ENCODE measurements at places on chromosomes 2 and 18.

- H3K4me3 ChIP-seq: no peak overlapping the region
- no peak overlapping the region for H3K27ac ChIP-seq
- H3K36me3 ChIP-seq: no peaks in the 10 kb centered on the region
- peaks cover 4% of the 10 kb centered on the region for H3K27me3 ChIP-seq
- peaks cover 5% of the 10 kb centered on the region for H3K4me1 ChIP-seq
Observed at GRCh38 chr2:44672431-44672830, 269.1 kb upstream of the SIX3 start.

DNA sequence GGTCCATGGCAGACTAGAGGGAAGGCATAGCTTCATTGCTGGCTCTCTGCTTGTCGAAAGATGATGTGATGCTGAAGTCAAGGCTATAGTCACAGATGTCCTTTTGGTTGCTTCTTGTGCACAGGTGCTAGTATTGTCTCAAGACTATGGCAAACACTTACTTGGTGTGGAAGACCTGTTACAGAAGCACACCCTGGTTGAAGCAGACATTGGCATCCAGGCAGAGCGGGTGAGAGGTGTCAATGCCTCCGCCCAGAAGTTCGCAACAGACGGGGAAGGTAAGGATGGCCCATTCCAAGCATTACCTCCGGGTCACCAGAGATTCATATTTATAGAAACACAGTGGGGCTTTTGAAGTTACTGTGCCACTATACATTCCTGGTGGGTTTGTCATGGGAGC, 95.5 kb upstream of the EML6 start:
- H3K27me3 ChIP-seq: no peaks in the 10 kb centered on the region
- H3K36me3 ChIP-seq: peaks cover 50% of the 10 kb centered on the region
- peaks cover 4% of the 10 kb centered on the region for H3K4me1 ChIP-seq
- no peak for DNase-seq
- no peak overlapping the region for H3K4me3 ChIP-seq

DNA sequence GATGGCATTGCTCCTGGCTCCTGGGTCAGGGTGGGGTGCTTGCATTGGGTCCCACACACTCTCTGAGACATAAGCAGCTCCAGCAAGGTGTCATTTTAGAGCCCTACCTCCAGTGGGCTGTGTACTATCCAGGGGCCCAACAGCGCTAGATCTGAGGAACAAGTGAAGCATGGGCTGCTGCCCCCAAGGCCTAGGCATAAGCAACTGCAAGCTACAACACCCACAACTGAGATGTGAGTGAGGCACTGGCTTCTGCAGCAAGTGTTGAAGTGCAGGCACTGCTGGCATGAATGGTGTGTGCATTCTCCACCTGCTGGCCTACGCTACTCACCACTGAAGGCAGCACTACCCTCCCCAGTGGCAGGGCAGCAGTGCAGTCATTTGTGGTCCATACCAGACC, 81.0 kb upstream of the STK39 start:
- peaks cover 5% of the 10 kb centered on the region for H3K36me3 ChIP-seq
- H3K27ac ChIP-seq: no peak overlapping the region
- no peak for DNase-seq
- H3K4me3 ChIP-seq: no peak overlapping the region
- no peaks in the 10 kb centered on the region for H3K27me3 ChIP-seq
- peaks cover 1% of the 10 kb centered on the region for H3K4me1 ChIP-seq

- H3K27me3 ChIP-seq: peaks cover 15% of the 10 kb centered on the region
- H3K36me3 ChIP-seq: no peaks in the 10 kb centered on the region
Observed at GRCh38 chr2:136141510-136142149, 23.7 kb upstream of the CXCR4 start.

DNA sequence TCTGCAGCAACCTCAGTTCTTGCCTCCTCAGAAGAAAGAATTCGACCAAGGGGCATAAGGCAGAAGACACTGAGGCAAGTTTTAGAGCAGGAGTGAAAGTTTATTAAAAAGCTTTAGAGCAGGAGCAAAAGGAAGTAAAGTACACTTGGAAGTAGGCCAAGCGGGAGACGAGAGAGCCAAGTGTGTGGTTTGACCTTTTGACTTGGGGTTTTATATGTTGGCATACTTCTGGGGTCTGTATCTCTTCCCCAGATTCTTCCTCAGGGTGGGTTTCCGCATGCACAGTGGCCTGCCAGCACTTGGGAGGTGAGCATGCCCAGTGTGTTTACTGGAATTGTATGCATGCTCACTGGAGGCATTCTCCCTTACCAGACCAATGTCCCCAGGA, 59.3 kb upstream of the ANKRD44 start:
- DNase-seq: no peak
- no peaks in the 10 kb centered on the region for H3K27me3 ChIP-seq
- H3K36me3 ChIP-seq: no peaks in the 10 kb centered on the region
- H3K27ac ChIP-seq: no peak overlapping the region
- H3K4me3 ChIP-seq: no peak overlapping the region
- H3K4me1 ChIP-seq: no peaks in the 10 kb centered on the region

DNA sequence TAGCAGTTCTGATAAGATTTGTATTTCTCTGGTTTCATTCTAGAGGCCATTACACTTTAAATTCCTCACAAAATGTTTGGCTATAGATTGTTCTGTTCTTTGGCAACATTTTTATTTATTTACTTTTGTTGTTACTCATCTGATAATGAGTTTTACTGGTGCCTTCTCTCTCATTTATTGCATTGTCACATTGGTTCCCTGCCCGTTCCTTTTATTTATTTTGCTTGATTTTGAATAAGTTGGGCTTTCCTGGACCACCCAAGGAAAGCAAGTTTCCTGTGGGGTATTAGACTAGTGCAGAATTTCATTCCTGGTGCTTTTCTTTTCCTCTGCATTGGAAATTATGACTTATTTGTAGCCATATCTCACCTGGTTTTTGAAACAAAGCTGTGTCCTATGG, 232.0 kb downstream of the SOCS6 start:
- no peaks in the 10 kb centered on the region for H3K27me3 ChIP-seq
- no peak overlapping the region for H3K4me3 ChIP-seq
- no peak overlapping the region for H3K27ac ChIP-seq

DNA sequence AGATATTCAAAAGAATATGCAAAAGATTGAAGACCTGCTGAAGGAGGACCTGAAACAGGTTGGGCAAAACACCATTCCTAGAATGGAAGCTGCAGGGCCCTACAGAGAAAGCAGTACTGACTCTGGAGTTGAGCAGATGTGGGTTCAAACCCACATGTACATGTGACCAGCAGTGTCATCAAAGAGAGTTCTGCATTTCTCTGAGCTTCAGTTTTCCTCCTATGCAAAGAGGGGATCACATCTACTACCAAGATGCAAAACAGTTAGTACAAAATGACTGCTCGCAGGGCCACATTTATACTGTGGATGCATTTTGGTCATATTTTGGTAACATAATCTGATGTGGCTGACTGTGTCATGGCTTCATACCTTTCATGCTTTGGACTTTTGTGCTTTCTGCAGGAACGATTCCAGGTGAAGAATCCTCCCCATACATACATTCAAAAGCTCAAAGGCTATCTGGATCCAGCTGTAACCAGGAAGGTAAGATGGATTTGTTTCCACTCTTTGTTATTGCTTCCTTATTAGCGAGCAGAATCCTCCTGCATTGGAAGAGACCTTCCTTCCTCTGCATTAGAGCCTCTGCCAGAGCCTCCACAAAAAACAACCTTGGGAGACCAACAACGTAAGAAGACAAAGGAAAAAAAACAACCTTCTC, 174.8 kb downstream of the PRPF40A start:
- no peak overlapping the region for H3K4me3 ChIP-seq
- no peaks in the 10 kb centered on the region for H3K27me3 ChIP-seq
- peaks cover 18% of the 10 kb centered on the region for H3K36me3 ChIP-seq
- H3K27ac ChIP-seq: peak overlapping the region; percentile 52
- DNase-seq: no peak

GRCh38 chr2:84959095-84959565, 11.8 kb upstream of the KCMF1 start:
- H3K4me1 ChIP-seq: peaks cover 37% of the 10 kb centered on the region
- H3K36me3 ChIP-seq: peaks cover 16% of the 10 kb centered on the region

GRCh38 chr2:237126519-237127174, 41.0 kb downstream of the COPS8 start:
- no peaks in the 10 kb centered on the region for H3K36me3 ChIP-seq
- no peaks in the 10 kb centered on the region for H3K4me1 ChIP-seq
- no peak for DNase-seq
- H3K27ac ChIP-seq: no peak overlapping the region

DNA sequence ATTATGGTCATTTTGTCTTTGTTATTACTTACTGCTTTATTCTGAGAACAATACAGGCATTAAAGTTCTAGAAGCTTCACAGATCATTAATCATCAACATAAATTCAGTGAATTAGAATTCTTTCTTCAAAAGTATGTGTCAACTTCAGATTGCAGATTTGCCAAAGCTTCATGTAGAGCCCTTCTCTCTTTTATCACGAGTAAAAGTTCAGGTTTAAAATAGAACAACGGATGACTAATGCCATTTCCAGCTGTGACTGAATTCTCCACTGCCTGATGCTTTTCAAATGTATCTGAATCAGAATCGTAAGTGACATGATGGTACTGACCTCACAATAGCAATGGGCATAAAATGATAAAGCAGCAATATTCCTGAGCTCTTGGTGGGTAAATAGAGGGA, 116.0 kb downstream of the ABCA12 start:
- no peak for DNase-seq
- peaks cover 3% of the 10 kb centered on the region for H3K4me1 ChIP-seq
- H3K27me3 ChIP-seq: no peaks in the 10 kb centered on the region
- H3K36me3 ChIP-seq: no peaks in the 10 kb centered on the region
- H3K4me3 ChIP-seq: no peak overlapping the region

GRCh38 chr2:458425-458815, 170.5 kb upstream of the ALKAL2 start:
- no peak overlapping the region for H3K4me3 ChIP-seq
- H3K27me3 ChIP-seq: peaks cover 15% of the 10 kb centered on the region
- no peak overlapping the region for H3K27ac ChIP-seq
- no peaks in the 10 kb centered on the region for H3K36me3 ChIP-seq
- no peak for DNase-seq
- peaks cover 3% of the 10 kb centered on the region for H3K4me1 ChIP-seq

DNA sequence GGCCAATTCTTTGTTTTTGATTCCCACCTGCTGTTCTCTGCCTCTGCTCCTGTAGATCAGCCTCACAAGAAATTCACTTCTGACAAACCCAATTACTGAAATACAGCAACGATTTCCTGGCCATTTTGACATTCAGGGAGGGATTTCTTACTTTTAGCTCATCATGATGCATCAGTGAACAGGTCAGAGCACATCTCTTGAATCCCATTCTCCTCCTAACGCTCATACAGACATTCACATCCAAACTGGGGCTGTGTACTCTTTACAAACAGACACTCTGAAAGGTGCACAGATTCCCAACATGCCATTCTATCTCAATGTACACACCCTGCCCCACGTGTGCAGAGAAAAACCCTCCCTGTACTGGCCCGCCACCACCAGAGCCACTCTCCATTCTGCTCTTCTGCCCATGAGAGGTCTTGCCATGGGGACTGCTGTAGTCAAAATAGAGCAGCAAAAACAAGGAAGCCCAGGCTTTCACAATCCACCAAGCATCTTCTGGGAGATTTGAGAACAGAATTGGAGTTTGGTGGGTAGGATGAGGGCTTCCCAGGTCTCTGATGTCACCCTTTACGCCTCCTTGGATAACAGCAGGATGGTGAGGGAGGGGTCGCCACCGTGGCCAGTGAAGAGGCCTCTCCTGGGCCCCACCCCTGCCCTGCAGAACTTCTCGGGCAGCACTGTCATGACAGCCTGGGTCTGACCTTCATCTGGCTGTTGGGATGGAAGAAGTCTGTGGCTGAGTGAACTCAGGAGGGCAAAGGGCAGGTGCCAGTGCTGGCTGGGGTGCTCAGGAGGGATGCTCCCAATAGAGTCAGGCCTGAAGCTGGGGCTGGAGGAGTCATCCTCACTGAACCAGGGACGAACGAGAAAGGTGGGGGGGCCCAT, 41.9 kb upstream of the ZFP36L2 start:
- H3K36me3 ChIP-seq: peaks cover 3% of the 10 kb centered on the region
- no peak overlapping the region for H3K27ac ChIP-seq
- no peaks in the 10 kb centered on the region for H3K27me3 ChIP-seq
- no peak overlapping the region for H3K4me3 ChIP-seq
- no peak for DNase-seq
- peaks cover 8% of the 10 kb centered on the region for H3K4me1 ChIP-seq

GRCh38 chr2:7771781-7772180, 854.6 kb downstream of the RNF144A start:
- H3K27me3 ChIP-seq: peaks cover 3% of the 10 kb centered on the region
- H3K36me3 ChIP-seq: no peaks in the 10 kb centered on the region
- H3K4me3 ChIP-seq: no peak overlapping the region
- H3K4me1 ChIP-seq: no peaks in the 10 kb centered on the region
- no peak overlapping the region for H3K27ac ChIP-seq
- no peak for DNase-seq

GRCh38 chr2:32330136-32330535, 26.7 kb upstream of the BIRC6 start:
- no peak overlapping the region for H3K27ac ChIP-seq
- no peak overlapping the region for H3K4me3 ChIP-seq
- no peaks in the 10 kb centered on the region for H3K27me3 ChIP-seq
- no peaks in the 10 kb centered on the region for H3K36me3 ChIP-seq

DNA sequence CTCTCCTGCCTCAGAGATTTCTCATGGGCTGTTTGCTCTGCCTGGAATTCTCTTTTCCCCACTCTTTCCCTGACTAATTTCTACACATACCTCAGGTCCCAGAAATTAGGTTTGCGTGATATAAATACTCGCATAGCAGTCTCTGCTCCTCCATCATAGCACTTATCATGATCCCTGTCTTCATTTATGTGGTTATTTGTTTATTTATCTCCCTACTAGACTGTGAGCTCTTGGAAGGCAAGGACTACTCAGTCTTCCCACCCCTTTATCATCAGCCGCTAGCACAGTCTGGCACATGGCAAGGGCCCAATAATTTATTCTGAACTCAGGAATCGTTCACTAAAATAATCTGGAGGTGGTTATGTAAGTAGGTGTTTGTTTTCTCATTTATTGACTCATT, 79.3 kb downstream of the ADCYAP1 start:
- peaks cover 4% of the 10 kb centered on the region for H3K36me3 ChIP-seq
- DNase-seq: no peak
- no peak overlapping the region for H3K4me3 ChIP-seq
- peaks cover 7% of the 10 kb centered on the region for H3K4me1 ChIP-seq
- H3K27ac ChIP-seq: no peak overlapping the region

DNA sequence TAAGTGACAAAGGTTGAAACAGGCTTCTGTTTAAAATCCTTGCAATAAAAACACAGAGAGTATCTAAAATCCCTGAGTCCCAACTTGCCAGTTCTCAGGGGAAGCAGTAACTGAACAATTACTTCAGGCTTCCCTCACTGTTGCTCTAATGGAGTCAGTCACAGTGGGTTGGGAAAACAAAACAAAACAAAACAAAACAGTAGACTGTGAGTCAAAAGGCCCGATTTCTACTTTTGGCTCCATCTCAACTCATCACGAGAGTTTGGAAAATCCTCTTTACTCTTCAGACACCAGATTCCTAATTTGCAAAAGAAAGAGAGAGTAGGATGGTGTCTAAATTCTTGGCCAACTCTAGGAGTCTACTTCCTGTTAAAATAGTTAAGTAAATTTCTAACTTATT, 1.1 kb downstream of the FSHR start:
- H3K36me3 ChIP-seq: no peaks in the 10 kb centered on the region
- no peak for DNase-seq
- H3K27ac ChIP-seq: no peak overlapping the region
- no peaks in the 10 kb centered on the region for H3K27me3 ChIP-seq
- no peak overlapping the region for H3K4me3 ChIP-seq

- H3K27me3 ChIP-seq: peaks cover 11% of the 10 kb centered on the region
- no peak overlapping the region for H3K27ac ChIP-seq
- no peaks in the 10 kb centered on the region for H3K4me1 ChIP-seq
- DNase-seq: no peak
- no peaks in the 10 kb centered on the region for H3K36me3 ChIP-seq
Observed at GRCh38 chr2:238704471-238705225, 143.2 kb upstream of the TWIST2 start.
